Prostate gland (tissue), 2 donors: ENCODE measurements at places on chromosomes 13 and 19. TPM values are rescaled to one million over a fixed set of nuclear protein-coding genes. Genes with fewer than 3 reads are reported as not detected.

GRCh38 chr19:28915737-28916460, 297.1 kb downstream of the UQCRFS1 start:
- no peaks in the 10 kb centered on the region for H3K27me3 ChIP-seq
- no peak for DNase-seq
- H3K36me3 ChIP-seq = no peaks in the 10 kb centered on the region

The PLEKHA4 gene
- total RNA-seq = 22.9 TPM

GRCh38 chr13:110109910-110110309, 197.0 kb downstream of the COL4A1 start:
- DNase-seq = no peak
- no peaks in the 10 kb centered on the region for H3K27me3 ChIP-seq
- H3K4me1 ChIP-seq = no peaks in the 10 kb centered on the region
- no peaks in the 10 kb centered on the region for H3K36me3 ChIP-seq
- H3K27ac ChIP-seq = peak overlapping the region; percentile 51
- no peak overlapping the region for H3K4me3 ChIP-seq

- H3K27me3 ChIP-seq = no peaks in the 10 kb centered on the region
- H3K36me3 ChIP-seq = no peaks in the 10 kb centered on the region
- no peak overlapping the region for H3K27ac ChIP-seq
- DNase-seq = no peak
- no peaks in the 10 kb centered on the region for H3K4me1 ChIP-seq
- H3K4me3 ChIP-seq = no peak overlapping the region
Measured at GRCh38 chr13:98848746-98849145, 96.3 kb upstream of the SLC15A1 start.

The ZNF614 gene
- 15.4 TPM for total RNA-seq

- H3K36me3 ChIP-seq = no peaks in the 10 kb centered on the region
- no peak for DNase-seq
- H3K4me3 ChIP-seq = no peak overlapping the region
Measured at GRCh38 chr13:51721496-51721895, 82.5 kb downstream of the DHRS12 start.
